Colonic mucosa (tissue), 4 donors: ENCODE measurements at places on chromosomes 16 and 17. TPM values are rescaled to one million over a fixed set of nuclear protein-coding genes. Genes with fewer than 3 reads are reported as not detected.

DNA sequence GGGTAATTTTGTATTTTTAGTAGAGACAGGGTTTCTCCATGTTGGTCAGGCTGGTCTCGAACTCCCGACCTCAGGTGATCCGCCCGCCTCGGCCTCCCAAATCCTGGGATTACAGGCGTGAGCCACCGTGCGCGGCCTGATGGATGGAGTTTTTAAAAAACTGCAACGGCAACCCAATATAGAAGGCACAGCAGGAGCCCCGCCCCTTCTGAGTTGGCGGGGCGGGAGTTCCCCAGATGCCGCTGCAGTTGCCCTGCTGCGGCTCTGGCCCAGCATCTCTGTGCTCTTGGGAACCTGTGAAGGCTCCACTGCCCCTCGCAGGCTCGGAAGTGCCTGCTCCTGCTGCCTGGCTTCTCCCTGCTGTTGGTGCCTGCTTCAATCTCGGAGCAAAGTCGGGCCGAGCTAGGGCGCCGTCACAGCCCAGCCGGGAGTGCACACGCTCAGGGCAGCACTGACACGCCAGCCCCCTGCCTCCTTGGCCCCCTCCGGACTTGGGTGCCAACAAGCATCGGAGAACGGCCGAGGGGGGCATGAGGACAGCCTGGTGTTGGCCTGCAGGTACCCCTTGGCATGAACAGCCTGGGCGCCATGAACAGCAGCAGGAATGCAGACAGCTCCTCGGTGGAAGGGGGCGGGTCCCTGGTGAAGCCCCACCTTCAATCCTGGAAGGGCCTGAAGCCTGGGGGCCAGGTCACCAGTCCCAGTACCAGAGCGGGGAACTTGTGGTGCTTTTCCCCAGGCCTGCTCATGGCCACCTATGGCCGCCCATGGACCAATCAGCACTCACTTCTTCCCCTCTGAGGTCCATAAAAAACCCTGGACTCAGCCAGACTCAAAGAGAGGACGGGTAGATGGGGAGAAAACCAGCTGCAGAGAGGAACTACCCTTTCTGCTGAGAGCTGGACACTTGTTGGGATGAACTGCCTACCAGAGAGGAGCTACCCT is 2.3 kb upstream of the NT5M start:
- H3K4me1 ChIP-seq: no peaks in the 10 kb centered on the region
- H3K4me3 ChIP-seq: peak overlapping the region; percentile 27
- no peaks in the 10 kb centered on the region for H3K27me3 ChIP-seq
- H3K27ac ChIP-seq: no peak overlapping the region

GRCh38 chr17:77318491-77319210 is 177.9 kb downstream of the SEC14L1 start:
- H3K27me3 ChIP-seq: no peaks in the 10 kb centered on the region
- no peak for DNase-seq
- no peaks in the 10 kb centered on the region for H3K36me3 ChIP-seq
- H3K4me3 ChIP-seq: peak overlapping the region; percentile 29

GRCh38 chr17:58313815-58314705 is 14.5 kb downstream of the TSPOAP1 start:
- no peaks in the 10 kb centered on the region for H3K27me3 ChIP-seq
- no peak overlapping the region for H3K27ac ChIP-seq

GRCh38 chr17:27157898-27158297 is 136.0 kb upstream of the WSB1 start:
- no peaks in the 10 kb centered on the region for H3K4me1 ChIP-seq
- no peak for DNase-seq
- H3K4me3 ChIP-seq: no peak overlapping the region
- no peak overlapping the region for H3K27ac ChIP-seq
- no peaks in the 10 kb centered on the region for H3K36me3 ChIP-seq

GRCh38 chr17:17844500-17844899 is 7.7 kb upstream of the SREBF1 start:
- H3K27ac ChIP-seq: no peak overlapping the region
- H3K36me3 ChIP-seq: no peaks in the 10 kb centered on the region
- H3K27me3 ChIP-seq: no peaks in the 10 kb centered on the region
- peaks cover 11% of the 10 kb centered on the region for H3K4me1 ChIP-seq

- peaks cover 12% of the 10 kb centered on the region for H3K4me1 ChIP-seq
- H3K27ac ChIP-seq: peak overlapping the region; percentile 72
- peak overlapping the region; percentile 58 for H3K4me3 ChIP-seq
- no peaks in the 10 kb centered on the region for H3K36me3 ChIP-seq
Measured at GRCh38 chr16:8964462-8964861, 756 bp upstream of the USP7 start.

GRCh38 chr17:52532373-52532772 is 373.9 kb upstream of the CA10 start:
- H3K36me3 ChIP-seq: no peaks in the 10 kb centered on the region
- no peaks in the 10 kb centered on the region for H3K4me1 ChIP-seq
- DNase-seq: no peak
- no peaks in the 10 kb centered on the region for H3K27me3 ChIP-seq
- no peak overlapping the region for H3K27ac ChIP-seq

DNA sequence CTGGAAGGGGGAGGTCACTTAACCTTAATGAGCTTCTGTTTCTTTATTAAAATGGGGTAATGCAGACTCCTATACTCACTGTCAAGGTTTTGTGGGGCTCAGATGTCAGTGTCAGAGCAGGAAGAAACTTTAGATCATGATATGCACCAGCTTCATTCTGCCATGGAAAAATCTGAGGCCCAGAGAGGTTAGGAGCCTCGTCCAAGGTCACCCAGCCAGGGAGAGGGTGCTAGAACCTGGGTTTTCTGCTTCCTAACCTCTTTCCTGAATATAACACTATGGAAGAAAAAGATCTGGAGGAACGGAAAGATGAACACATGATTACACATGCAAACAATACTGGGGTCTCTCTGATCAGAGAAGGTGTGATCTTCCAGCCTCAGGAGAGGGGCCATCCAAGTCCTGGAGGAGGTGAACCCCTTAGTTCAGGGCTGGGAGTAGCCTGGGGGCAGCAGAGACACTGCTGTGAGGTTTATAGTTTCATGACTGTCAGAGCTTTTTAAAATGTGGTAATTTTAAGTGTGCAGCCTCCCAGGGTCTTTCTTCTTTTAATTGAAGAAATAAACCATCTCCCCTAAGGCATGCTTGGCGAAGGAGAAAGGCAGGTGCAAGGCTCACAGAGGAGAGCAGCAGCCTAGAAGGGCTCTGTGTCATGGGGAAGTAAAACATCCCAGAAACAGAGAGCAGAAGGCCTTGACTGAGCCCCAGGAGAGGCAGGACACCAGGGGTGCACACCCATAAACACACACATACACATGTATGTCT is 10.2 kb upstream of the MEOX1 start:
- H3K27ac ChIP-seq: no peak overlapping the region
- no peak for DNase-seq
- no peaks in the 10 kb centered on the region for H3K36me3 ChIP-seq

DNA sequence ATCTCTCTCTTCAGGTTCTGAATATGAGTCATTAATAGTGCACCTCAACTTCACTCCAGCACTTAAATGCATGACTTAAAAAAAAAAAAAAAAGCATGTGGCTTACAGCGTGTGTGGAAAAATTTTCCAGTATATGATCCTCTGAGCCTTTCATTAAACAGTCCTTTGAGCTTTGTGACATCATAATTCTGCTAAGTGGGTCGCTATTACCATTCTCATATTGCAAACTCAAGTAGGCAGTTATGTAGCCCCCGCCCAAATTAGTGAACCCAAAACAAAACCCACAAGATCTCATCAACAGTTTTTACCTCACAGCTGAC is 672 bp downstream of the CMTR2 start:
- H3K4me3 ChIP-seq: peak overlapping the region; percentile 48
- no peaks in the 10 kb centered on the region for H3K27me3 ChIP-seq
- DNase-seq: no peak
- no peaks in the 10 kb centered on the region for H3K4me1 ChIP-seq
- H3K36me3 ChIP-seq: peaks cover 8% of the 10 kb centered on the region

GRCh38 chr16:1282324-1282973 is 26.6 kb downstream of the TPSD1 start:
- no peak for DNase-seq
- H3K27ac ChIP-seq: no peak overlapping the region
- H3K4me1 ChIP-seq: no peaks in the 10 kb centered on the region
- peaks cover 4% of the 10 kb centered on the region for H3K27me3 ChIP-seq

DNA sequence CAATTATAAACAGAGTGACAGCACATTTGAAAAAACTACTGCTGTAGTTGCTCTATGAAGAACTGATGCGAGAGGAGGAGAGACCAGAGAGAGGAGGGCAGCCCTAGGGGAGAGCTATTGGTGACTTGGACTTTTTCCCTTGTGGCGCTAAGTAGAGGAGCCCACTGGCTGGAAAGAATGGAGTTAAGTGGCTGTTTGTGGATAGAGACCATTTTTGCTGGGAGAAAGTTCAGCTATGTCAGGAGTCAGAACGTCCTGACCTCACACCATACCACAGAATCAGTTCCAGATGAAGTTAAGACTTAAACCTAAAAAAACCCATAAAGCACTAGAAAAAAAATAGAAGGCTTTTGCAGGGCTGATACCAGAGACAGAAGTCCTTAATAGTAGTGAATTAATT is 2.0 kb downstream of the POLR2A start:
- no peak for DNase-seq
- H3K27ac ChIP-seq: peak overlapping the region; percentile 93
- peaks cover 18% of the 10 kb centered on the region for H3K4me1 ChIP-seq
- H3K27me3 ChIP-seq: no peaks in the 10 kb centered on the region
- no peaks in the 10 kb centered on the region for H3K36me3 ChIP-seq

- H3K27ac ChIP-seq: peak overlapping the region; percentile 80
- peaks cover 23% of the 10 kb centered on the region for H3K27me3 ChIP-seq
- H3K36me3 ChIP-seq: no peaks in the 10 kb centered on the region
- H3K4me3 ChIP-seq: peak overlapping the region; percentile 57
- peaks cover 5% of the 10 kb centered on the region for H3K4me1 ChIP-seq
Measured at GRCh38 chr17:48612456-48612853, 1.6 kb upstream of the HOXB7 start.

GRCh38 chr16:46582313-46582712 is 38.9 kb downstream of the SHCBP1 start:
- H3K27ac ChIP-seq: no peak overlapping the region
- H3K36me3 ChIP-seq: no peaks in the 10 kb centered on the region
- H3K4me3 ChIP-seq: no peak overlapping the region
- no peak for DNase-seq
- no peaks in the 10 kb centered on the region for H3K27me3 ChIP-seq

GRCh38 chr16:50367777-50368409 is 895 bp downstream of the BRD7 start:
- no peak for DNase-seq
- H3K27me3 ChIP-seq: no peaks in the 10 kb centered on the region
- H3K27ac ChIP-seq: no peak overlapping the region
- H3K4me3 ChIP-seq: peak overlapping the region; percentile 92
- peaks cover 7% of the 10 kb centered on the region for H3K4me1 ChIP-seq

DNA sequence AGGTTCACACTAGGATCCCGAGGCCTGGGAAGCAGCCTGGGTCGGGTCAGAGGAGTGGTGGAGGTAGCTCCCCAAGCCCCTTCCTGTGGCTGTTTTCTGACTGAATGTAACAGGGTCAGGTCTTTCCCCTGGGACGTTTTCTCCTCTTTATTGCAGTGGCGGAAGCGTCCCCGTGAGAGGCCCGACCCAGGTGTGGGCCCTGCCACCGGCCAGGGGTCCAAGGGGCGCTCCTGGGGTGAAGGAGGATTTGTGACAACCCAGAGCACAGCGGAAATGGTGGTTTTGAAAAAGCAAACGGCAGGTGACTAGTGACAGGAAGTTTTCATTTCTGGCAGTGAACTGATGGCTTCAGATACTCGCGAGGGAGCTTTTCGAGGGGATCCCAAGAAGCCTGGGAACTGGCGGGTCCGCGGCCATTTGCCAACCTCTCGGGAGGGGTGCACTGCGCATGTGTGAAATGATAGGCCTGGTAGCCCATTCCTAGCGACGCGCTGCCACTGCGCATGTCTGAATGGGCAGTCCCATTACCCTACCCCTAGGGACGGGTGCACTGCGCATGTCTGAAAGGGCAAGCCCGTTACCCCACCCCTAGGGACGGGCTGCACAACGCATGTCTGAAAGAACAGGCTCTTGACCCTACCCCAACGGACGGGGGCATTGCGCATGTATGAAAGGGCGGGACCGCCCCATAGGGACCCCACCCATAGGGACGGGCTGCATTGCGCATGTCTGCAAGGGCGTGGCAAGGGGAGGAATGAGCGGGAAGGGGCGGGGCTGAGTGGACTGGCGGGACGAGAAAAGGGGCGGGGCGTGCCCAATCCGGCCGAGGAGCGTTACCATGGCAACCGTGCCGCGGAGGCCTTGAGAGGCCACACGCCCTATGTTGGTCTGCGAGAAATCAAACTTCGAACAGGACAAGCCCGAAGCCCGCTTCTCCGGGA is 1747.9 kb downstream of the TP53TG3F start:
- no peaks in the 10 kb centered on the region for H3K27me3 ChIP-seq
- H3K4me3 ChIP-seq: no peak overlapping the region
- no peaks in the 10 kb centered on the region for H3K4me1 ChIP-seq
- H3K27ac ChIP-seq: no peak overlapping the region
- DNase-seq: no peak
- H3K36me3 ChIP-seq: no peaks in the 10 kb centered on the region

DNA sequence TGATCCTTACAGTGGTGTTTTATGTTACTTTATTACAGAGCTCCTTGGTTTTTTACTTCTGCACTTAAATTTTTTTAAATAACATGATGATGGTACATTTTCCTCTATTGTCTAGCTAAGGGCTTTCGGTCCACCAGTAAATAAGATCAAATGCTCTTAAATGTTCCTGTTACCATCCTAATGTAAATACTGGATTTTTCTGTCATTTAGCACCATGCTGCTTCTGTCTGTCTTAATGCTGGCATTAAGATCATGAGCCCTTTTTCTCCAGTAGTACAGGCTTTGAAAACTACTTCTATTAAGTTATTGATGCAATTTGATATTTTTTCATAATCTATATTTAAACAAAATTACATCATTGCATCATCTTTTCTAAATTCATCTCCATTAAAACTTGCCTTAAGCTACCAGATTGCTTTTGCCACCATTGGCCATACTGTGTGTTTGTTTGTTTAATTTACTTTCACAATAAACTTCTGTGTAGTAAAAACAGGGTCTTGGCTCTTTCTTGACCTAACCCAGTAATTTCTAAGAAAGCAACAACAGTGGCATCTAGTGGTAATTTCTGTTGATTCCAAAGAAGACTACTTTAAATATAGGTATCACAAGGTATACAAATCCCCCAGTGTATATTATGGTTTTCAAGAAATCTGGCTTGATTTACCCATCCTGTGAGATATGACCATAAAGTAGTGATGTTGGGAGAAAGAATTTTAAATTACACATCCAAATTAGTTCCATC is 9.0 kb upstream of the PHAF1 start:
- H3K27ac ChIP-seq: no peak overlapping the region
- no peak for DNase-seq
- H3K27me3 ChIP-seq: no peaks in the 10 kb centered on the region
- H3K36me3 ChIP-seq: no peaks in the 10 kb centered on the region
- no peak overlapping the region for H3K4me3 ChIP-seq

GNGT2 gene
- total RNA-seq: 0.56 TPM

HEATR9 gene
- not detected for total RNA-seq

EVI2B gene
- total RNA-seq: 8.5 TPM

GFAP gene
- 0.20 TPM for total RNA-seq

C1QTNF1 gene
- total RNA-seq: 12.1 TPM

PNMT gene
- 0.47 TPM for total RNA-seq

FNDC8 gene
- not detected for total RNA-seq

HID1 gene
- total RNA-seq: 47.8 TPM

RAI1 gene
- 24.5 TPM for total RNA-seq

OR3A3 gene
- not detected for total RNA-seq

C16orf46 gene
- 0.40 TPM for total RNA-seq

NLRC3 gene
- total RNA-seq: 0.93 TPM

KRTAP2-1 gene
- not detected for total RNA-seq
